NCI-H1417 treated with DMSO at 0.1 percent for 48 hours (cell line): ENCODE measurements at places on chromosomes 1 and 21.

DNA sequence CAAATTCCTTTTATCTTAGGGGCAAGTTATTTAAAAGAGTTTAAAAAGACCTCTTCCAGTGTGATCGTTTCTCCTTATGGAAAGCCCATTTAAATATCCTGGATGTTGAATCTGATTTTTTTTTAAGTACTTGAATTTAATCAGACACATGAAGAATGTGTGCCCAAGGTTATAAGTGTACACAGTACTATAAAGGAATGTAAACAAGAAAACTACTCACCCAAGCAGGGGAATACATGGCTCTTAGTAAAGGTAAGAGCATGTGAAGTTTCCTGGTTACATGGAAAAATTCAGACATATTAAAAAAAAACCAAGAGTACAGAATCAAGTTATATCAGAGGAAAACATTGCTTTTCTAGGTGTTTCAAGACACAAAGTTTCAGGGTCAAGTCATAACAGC lies 546.9 kb downstream of the MATN1 start:
- no peak for DNase-seq

DNA sequence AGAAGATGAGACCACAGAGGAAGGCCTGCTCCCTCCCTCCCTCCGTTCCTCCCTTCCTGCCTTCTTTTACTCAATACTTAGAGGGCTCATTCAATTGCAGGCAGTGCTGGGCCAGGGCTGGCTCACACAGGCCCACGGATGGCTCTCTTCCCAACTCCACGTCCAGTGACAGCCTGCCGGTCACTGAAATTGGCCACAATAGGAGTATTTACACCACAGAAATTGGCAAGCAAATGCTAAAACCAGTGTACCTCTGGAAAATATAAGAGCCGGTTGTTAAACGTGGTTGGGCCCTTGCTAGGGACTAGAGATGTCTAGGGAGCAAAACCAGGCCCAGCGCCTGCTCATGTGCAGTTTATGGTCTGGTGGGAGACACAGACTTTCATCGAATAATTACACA lies 72.4 kb upstream of the TMEM51 start:
- no peak for DNase-seq

- no peak for DNase-seq
These were observed 13.9 kb downstream of the GPR3 start for GRCh38 chr1:27406362-27406680.

- no peak for DNase-seq
These were observed 706 bp downstream of the RNF19B start for GRCh38 chr1:32963746-32964460.

GRCh38 chr1:11858968-11859871 lies 475 bp upstream of the NPPB start:
- DNase-seq, result no peak
